Neural crest cell (in vitro differentiated cells): ENCODE measurements at places on chromosomes 1 and 21.
A peak's percentile ranks its signal among the peaks of the same experiment; 100 is the strongest.

DNA sequence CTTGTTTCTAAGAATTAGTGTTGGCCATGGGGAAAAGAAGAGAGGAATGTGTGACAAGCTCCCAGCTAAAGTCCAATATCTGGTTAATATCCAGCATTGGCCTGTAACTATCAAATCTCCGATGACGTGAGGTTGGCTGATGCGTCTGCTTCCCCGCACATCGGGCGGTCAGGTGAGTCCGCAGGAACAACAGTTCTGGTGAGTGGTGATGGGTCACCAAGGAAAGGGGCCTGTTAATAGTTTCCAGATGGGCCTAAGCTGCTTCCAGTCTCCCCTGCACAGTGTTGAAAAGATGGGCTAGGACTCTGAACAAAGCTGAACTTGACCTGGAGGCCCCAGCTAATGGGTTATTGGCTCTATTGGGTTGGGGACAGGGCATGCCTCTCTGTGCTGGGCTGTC, 193.1 kb upstream of the EDN2 start:
- DNase-seq = no peak

DNA sequence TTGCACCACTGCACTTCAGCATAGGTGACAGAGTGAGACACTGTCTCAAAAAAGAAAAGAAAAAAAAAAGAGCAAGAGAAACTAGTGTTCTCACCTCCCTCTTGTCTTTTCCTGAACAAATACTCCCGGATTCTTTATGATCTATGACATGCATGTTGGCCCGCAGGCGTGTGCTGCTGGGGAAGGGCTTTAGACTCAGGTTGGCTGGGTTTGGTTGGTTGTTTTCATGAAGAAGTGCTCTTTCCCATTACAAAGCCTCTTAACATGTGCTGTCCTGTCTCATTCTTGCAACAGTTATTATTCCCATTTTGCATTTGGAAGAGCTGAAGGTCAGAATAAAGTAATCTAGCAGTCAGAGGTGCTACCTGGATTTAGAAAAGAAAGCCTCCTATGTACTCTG, 79.5 kb downstream of the TRABD2B start:
- no peak for DNase-seq

GRCh38 chr21:30336596-30336995, 898 bp downstream of the KRTAP27-1 start:
- DNase-seq = no peak

DNA sequence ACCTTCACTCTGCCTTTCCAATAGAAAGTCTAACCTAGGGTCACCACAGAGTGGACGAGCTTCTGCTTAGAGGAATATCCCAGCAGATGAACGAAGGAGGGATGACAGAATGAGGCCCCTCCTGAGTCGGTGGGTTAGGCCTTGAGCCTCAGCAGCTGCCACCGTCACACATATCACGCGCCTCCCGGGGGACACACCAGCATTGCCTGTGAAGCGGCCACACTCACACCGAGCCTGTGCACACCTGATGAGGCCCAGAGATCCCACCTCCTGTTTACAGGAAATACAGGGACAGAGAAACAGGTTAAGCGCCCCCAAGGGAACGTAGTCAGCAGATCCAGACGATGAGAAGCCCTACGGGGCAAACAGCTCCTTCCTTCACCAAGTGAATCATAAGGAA, 25.1 kb upstream of the LRRC47 start:
- no peak for DNase-seq

GRCh38 chr1:1157033-1157365, 16.7 kb upstream of the TTLL10 start:
- no peak for DNase-seq

DNA sequence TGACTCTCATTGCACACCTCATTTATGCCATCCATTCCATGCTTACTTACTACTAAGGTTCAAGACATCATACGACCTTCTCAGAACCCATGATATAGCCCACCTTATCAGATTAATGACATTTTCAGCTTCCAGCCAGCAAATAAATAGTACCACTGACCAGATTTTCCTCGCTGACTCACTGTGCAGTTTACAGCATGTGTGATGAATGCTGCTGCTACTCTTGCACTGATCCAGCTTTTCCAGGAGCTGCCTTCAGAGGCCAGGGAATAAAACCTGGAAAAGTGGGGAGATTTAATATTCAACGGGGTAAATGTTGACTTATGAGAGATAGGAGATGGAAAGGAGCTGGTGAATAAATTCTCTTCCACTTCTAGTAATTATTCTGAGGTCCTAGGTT, 247.1 kb downstream of the COL11A1 start:
- no peak for DNase-seq

- no peak for DNase-seq
Measured at GRCh38 chr1:10829067-10829818, 32.8 kb upstream of the CASZ1 start.

- no peak for DNase-seq
Measured at GRCh38 chr1:7196036-7196911, 411.0 kb downstream of the CAMTA1 start.

GRCh38 chr1:90851711-90852050, 134.6 kb upstream of the BARHL2 start:
- DNase-seq = no peak

- no peak for DNase-seq
Measured at GRCh38 chr1:88509379-88509778, 174.7 kb upstream of the PKN2 start.

- DNase-seq = peak; percentile 69
Measured at GRCh38 chr1:158177700-158178450, 2.8 kb upstream of the CD1D start.

GRCh38 chr1:63775418-63776127, 1.8 kb downstream of the ROR1 start:
- DNase-seq = no peak

DNA sequence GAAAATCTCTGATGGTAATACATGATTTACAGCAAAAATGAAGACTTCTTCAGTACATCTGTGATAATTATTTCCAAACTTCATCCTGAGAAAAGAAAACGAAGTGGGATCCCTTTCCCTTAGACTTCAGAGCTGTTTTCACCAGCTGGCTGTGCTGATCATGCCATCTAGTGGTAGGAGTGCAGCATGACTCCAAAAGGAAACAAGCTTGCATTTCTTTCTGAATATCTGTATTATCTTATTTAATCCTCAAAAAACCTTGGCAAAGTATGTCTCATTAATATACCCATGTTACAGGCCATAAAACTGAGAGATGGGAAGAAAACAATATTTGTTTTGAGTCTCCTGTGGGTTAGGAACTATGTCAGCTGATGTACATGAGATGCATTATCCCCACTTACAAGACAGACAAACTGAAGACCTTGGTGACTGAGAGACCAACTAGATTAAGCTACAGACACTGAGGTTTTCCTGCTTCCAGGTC, 9.8 kb upstream of the GJA8 start:
- DNase-seq = no peak

DNA sequence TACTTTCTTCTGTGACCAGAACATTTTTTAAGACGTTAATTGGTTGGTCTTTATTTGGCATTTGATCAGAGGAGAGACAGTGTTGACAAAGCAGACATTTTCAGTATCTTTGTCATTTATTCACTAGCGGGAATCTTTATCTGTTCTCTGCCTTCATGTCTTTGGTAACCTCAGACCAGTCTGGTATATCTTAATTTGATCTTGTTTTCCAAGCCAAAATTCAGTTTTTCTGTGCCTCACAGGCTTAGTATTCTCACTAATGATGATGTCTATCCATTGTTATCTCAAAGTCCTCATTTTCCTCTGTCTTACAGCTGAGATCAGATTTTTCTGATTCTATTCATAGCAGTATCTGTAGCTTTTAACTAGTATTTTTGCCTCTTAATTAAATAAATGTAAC, 158.7 kb downstream of the GPR52 start:
- DNase-seq = no peak

GRCh38 chr1:8718850-8719361, 98.5 kb downstream of the RERE start:
- DNase-seq = no peak

GRCh38 chr1:198986442-198986841, 347.6 kb downstream of the PTPRC start:
- no peak for DNase-seq

DNA sequence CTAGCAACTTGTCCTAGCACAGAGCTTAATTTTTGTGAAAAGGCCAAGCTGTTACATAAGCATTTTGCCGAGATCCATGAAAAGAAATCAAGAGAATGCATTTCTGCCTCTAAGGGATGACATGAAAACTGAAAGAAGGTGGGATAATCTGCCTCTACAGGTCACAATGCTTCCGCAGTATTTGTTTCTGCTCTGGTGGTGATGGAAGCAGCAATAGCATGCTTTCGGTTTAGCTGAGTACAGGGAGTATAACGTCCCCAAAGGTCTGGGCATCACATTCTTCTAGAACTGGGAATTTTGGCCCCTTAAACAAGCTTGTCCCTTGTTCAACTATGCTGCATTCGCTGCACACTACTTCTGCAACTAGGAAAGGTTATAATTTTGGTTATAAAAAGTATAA, 14.4 kb upstream of the MAGI3 start:
- no peak for DNase-seq

GRCh38 chr1:85189120-85189519, 11.7 kb downstream of the SYDE2 start:
- DNase-seq = no peak

- DNase-seq = no peak
Measured at GRCh38 chr1:113957984-113958383, 21.3 kb upstream of the OLFML3 start.

DNA sequence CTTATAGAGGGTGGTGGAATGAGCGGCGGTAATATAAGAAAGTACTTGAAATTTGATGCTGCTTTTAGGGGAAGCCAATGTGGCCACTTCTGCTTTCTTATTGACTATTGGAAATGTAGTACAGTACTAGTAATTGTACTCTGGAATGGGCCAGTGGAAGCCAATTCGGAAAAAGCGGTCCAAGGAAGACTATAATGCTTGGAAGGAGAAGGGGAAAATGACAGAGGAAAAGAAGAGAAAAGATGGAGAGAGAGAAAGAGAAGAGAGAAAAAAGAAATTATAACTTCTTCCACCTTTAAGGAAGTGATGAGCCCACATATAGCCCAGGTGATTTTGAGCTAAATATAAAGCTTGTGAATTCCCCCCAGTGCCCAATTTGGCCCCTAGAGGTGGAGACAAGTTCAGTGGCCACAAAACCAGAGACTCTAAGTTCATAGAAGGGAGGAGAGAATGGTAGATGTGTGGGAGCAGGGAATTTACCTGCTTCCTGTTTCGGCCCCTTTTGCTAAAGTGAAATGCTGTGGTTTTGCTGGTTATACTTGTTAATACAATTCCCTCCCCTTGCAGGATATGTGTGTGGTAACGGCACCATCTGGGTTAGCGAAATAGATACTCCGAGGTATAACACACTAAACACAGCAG, 35.7 kb upstream of the DUSP10 start:
- no peak for DNase-seq

- DNase-seq = no peak
Measured at GRCh38 chr1:21550866-21551475, 41.7 kb downstream of the ALPL start.

DNA sequence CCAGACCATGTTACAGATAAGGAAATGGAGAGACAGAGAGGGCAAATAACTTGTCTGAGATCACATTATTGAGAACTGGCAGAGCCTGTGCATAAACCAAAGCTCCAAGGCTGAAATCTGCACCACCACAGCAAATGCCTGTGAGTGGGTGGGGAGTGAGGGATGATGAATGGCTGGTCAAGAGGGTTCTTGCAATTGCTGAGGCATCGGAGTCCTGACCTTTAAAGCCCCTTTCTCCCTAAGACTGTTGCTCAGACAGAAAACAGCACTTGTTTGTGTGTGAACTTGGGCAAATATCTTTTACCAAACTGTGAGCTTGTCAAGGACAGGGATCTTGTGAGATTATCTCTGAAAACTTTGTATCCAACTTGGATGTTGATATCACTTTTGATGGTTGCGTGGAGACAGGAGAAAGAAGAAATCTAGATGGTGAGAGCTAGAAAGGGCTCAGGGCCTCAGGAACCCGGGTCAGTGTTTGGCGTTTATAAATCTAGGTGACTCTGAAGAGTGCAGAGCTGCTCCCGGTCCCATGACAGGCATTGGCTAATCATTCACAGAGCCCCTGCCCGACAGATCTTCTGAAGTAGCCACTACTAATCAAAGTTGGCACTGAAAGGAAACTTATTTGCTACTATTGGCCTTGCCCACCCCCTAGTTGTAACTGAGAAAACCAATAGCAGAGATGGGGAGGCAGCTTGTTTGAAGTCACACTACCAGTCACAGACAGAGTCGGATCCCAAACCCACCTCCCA, 122.3 kb downstream of the FOXD2 start:
- no peak for DNase-seq

GRCh38 chr1:23393706-23394105, 24.1 kb upstream of the ZNF436 start:
- no peak for DNase-seq
